ENCODE measurements at places on chromosomes 16 and 17.
A peak's percentile ranks its signal among the peaks of the same experiment; 100 is the strongest.

GRCh38 chr17:40295488-40296436 lies 8.1 kb downstream of the CDC6 start:
- no peak for DNase-seq

- DNase-seq, result no peak
Measured at GRCh38 chr17:48856122-48856821, 25.4 kb downstream of the CALCOCO2 start.

GRCh38 chr16:55754056-55754455 lies 78.8 kb downstream of the CES1 start:
- no peak for DNase-seq

DNA sequence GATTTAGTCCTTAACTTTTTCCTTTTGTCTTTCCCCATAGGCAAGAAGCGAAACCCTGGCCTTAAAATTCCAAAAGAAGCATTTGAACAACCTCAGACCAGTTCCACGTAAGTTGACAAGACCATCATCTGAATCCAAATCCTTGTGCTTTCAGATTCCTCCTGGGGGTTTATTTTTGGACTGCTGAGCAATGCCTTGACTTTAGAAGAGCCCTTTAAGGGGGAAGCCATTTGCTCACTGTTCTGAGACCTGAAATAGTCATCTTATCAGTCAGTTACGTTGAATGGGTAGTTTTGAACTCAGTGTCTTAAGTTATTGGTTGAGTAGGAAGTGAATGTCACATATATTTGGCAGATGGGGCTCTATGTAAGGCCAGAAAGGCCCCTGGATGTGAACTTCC lies 91.2 kb downstream of the MAP2K6 start:
- DNase-seq, result no peak

- no peak for DNase-seq
Measured at GRCh38 chr17:9256751-9257629, 235.7 kb downstream of the NTN1 start.

GRCh38 chr16:23570992-23571632 lies 13.6 kb downstream of the UBFD1 start:
- DNase-seq, result no peak

DNA sequence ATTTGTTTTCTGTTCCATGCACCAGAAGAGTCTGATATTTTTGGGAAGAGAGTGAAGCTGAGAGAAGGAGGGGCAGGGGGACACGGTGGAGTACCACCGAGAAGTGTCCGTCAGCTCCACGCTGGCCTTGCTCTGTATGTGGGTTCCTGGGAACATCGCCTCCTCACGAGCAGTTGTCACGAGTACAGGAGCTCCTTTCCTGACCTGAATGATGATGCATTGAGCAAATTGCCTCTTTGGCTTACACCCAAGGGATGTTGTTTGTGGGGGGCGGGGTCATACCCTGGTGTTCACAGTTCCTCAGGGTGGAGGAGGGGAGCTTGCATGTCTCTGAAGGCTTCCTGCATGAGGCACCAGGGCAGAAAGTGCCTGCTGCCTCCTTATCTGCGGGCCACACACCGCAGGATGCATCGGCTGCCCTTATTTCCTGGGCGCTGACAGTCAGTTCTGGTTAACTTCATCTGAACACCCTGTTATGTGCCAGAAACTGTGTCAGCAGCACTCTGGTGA lies 36.2 kb downstream of the RGS9 start:
- peak; percentile 51 for DNase-seq

- DNase-seq, result peak; percentile 66
Measured at GRCh38 chr16:27401768-27402568, at the start of gene IL21R. TSS of gene IL21R (plus strand) at chr16:27402174. CDS start at chr16:27430072, 27,898 bp downstream.

- DNase-seq, result no peak
Measured at GRCh38 chr16:68991075-68991474, 114.4 kb upstream of the HAS3 start.

GRCh38 chr17:16947470-16947869 lies 24.4 kb downstream of the TNFRSF13B start:
- DNase-seq, result no peak

GRCh38 chr16:75319513-75320411 lies 68.3 kb upstream of the BCAR1 start:
- no peak for DNase-seq

- no peak for DNase-seq
Measured at GRCh38 chr17:3986270-3986938, 22.2 kb upstream of the ATP2A3 start.

DNA sequence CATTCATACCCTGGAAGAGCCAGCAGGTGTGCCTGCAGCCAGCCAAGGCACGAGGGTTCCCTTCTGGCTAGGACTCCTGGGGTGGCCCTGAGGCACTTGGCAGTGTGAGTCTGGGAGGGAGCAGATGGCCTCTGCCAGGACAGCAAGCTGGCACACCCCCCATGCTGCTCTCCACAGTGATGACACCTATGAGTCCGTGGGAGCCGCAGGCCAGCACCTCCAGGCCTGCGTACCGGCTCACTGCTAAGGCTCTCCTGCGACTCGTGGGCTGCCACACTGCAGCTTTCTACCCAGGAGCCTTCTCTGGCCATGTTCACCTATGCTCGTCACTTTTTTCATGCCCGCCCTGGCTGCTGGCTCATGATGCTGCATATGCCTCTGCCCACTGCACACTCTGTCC lies 68.1 kb downstream of the NDEL1 start:
- DNase-seq, result no peak

- no peak for DNase-seq
Measured at GRCh38 chr17:30517786-30518185, 40.6 kb downstream of the GOSR1 start.

- DNase-seq, result no peak
Measured at GRCh38 chr17:13750816-13751793, 149.4 kb upstream of the HS3ST3A1 start.

- DNase-seq, result no peak
Measured at GRCh38 chr16:75309899-75310430, 58.5 kb upstream of the BCAR1 start.

DNA sequence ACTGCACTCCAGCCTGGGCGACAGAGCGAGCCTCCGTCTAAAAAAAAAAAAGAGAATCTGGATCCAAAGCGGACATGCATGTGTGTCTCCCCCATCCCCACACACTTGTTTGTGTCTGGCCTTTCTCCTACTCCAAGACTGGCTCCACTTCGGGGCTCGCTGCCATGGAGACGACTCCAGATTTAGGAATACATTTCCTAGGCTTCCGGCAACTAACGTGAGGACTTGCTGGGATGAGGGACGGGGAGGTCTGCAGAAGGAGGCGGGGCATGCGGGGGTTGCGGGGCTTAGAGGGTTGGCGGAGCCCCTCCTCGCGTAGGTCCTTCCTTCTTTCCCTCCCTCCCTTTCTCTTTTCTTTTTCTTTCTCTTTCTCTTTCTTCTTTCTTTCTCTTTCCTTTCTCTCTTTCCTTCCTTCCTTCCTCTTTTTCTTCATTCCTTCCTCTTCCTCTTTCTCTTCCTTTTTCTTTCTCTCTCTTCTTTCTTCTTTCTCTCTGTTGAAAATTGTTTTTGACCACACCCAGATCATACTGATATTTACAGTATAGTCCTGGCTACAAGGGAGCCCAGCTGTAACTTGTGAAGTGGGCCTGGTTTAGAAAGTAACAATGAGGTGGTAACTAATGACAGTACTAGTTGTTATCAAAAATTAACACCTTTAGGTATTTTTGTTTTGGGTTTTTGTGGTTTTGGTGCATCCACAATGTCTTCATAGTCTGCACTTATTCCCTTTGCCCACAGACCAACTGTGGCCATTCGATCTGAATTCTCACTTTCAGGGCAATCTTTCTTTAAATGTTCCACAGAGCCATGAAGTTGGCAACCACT lies 25.2 kb downstream of the MIS12 start:
- no peak for DNase-seq

DNA sequence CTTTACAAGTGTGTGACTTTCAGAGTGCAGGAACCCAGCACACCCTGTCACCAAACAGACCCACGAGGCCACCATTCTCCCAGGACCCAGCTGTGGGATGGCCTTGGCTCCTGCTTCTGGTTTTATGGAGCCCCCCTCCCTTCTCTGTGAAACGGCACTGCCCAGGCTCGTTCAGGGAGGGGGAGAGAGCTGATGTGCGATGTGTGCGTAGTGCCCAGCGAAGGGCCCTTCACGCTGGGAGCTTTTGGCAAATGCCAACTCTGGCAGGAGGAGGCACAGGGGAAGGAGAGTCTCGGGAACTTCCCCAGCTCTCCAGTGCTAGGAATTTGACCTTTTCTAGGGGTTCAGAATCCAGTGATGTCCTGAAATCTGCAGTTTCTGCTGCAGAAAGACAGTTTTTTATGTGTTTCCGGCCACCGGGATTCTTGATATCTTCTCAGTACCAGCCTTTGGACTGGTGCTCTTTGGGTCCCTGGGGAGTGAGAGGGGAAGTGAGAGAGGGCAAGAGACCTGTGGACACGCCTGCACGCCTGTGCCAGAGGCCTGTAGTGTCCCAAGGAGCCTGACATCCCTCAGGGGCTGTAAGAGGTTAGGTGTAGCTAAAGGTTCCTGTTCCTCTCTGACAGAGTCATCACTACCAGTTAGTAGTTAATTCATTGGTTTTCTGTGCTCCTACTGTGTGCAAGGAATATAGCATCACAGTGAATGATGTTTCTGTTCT lies 45.1 kb downstream of the CMIP start:
- DNase-seq, result no peak

DNA sequence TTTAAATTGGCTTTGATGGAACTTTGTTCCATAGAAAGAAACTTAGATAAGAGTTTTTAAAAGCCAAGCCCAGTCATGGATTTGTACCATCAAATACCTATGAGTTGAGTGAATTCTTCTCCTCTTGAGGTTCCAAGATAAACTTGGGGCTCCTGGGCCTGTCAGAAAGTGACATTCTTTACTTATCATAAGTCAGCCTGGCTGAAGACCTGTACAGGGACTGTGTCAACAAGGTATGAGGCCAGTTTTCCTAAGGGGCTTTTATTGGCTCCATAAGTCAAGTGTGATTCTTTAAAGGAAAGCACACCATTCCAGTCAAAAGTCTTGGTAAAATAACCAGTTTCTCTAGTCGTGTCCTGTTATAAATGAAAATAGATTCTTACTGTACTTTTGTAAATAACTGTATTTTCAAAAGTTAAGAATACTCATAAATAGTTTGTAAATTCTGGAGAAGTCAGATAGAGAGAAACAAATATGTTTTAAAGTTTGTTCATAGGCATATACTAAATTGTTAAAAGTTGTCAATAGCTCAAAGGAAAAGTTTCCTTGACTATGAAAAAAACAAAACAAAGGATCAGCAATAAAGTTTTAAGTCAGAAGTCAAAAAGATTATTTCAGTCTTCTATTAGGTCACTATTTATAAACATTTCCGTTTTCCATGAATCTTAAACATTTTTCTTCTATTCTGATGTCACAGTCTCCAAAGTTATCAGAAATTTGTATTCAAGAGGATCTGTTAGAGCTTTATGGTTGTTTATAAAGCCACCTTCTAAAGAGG lies 22.5 kb upstream of the MYO1D start:
- DNase-seq, result no peak

DNA sequence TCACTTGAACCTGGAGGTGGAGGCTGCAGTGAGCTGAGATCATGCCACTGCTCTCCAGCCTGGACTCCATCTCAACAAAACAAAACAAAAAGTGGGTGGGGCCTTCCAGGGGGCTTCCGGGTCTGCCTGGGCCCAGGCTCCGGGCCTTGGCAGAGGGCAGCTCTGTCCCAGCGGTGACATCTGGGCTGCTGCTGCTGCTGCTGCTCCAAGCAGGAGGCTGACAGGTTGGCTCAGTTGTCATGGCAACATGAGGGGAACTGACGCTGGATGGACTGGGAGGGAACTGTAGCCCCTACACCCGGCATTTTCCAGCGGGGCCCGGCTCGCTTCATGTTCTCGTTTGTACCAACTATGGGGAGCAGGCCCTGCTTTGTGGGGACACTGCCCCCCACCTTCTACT lies 4.0 kb downstream of the BAIAP3 start:
- DNase-seq, result no peak

DNA sequence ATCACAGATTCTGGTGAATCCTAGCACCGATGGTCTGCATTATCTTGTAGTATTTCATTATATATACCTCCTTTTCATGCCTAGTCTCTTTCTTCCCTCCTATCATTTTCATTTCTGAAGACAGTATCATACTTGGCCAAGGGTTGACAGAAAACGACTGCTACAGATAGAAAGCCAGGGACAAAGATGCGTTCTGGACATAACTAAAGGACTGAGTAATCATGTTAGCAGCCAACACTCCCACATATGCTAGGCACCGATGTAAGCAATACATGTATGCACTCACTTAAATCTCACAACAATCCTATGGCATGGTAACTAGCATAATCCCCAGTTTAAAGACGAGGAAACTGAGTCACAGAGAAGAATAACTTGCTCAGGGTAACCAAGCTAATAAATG lies 22.9 kb downstream of the RDM1 start:
- DNase-seq, result no peak

DNA sequence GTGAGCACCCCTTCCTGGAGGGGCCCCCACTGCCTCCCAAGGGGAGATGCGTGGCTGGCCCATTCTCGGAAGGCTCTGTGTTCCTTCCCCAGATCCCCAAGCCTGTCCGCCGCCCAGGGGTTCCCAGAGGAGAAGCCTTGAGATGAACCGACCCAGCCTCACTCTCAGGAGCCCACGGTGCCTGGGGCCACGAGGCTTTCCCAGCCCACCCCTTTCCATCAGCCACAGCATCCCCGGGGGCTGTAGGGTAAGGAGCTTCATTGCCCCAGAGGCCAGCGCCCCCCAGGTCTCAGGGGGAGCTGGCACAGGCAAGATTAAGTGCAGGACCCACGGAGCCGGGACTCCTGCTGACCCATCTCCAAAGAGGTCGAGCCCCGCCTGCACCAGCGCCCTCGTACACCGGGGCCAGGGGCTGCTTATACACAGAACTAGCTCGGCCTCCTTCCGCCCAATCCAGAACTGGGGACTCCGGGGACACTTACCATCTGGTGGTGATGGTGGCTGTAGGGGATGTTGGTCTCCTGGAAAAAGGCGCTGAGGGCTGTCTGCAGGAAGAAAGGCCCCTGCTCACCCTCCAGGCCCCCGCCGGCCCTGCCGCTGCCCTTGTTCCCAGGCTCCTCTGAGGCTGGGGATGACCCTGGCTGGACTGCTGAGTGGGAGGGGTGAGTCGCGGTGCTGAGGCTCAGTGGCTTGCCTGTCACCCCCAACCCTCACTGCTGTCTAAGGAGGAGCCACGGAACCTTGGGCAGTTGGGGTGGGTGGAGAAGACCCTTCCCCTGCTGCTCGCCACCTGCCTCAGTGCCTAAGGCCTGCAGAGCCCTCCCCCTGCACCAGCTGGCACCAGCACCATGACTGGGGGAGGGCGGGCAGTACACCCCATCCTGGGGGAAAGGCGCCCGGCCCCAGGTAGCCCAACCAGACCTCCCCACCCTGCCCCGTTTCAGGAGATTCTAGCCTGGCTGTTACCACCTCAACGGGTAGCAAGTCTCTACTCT lies 4.4 kb downstream of the UBALD1 start:
- DNase-seq, result no peak

- peak; percentile 38 for DNase-seq
Measured at GRCh38 chr16:82229800-82230619, 60.0 kb upstream of the MPHOSPH6 start.

All from stimulated activated CD8-positive, alpha-beta memory T cell treated with anti-CD3 and anti-CD28 coated beads, Interleukin-15, amount 100 ng/mL, for 1 hour (primary cell).